Kasumi-1 (cell line): ENCODE measurements at places on chromosomes 4 and X.

DNA sequence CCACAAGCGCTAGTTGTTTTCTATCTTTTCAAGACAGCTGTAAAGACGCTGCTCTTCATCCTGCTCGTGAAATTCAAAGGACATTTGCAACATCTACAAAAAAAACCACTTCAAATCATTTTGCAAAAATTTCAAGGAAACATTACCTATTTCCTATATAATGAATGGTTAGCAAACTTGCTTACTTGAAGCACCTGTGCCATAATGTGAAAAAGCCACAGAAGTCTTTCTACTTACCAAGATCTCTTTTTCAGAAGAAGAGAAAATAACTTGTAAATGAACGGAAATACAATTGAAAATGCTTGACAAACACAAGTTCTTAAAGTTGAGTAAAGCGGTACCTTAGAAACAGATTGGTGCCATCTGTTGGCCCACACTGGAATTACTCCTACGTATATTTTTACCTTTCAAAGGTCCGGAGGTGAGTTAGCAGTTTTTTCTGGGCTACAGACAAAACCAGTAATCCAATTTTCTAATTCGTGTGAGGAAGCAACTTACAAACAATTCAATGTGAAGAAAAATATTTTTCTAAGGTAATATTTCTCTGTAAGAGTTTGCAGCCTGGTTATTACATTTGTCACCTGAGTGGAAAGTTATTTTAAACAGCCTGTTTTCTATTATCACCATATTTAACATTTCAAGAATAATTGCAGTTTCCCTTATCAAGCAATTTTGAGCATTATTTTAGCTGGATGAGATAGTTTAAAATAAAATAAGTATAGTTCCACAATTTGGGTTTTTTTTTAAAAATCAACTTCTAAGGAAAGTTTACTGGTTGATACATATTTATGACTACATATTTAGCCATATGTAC is at the start of gene TLR6:
TSS of gene TLR6 (minus strand) at position 294 of the 814 bp plus-strand sequence. CDS start 27,344 bp downstream, outside the sequence.
- DNase-seq = peak; percentile 72

GRCh38 chrX:39605183-39605582 is 492.6 kb downstream of the BCOR start:
- no peak for DNase-seq

- DNase-seq = peak; percentile 21
Measured at GRCh38 chrX:124401696-124402095, 55.3 kb downstream of the SH2D1A start.

- DNase-seq = no peak
Measured at GRCh38 chr4:155974996-155975395, 21.3 kb upstream of the CTSO start.

- DNase-seq = no peak
Measured at GRCh38 chrX:124860736-124861135, 458.9 kb upstream of the TEX13C start.

GRCh38 chrX:151396042-151396824 is 773 bp upstream of the VMA21 start:
- peak; percentile 10 for DNase-seq

DNA sequence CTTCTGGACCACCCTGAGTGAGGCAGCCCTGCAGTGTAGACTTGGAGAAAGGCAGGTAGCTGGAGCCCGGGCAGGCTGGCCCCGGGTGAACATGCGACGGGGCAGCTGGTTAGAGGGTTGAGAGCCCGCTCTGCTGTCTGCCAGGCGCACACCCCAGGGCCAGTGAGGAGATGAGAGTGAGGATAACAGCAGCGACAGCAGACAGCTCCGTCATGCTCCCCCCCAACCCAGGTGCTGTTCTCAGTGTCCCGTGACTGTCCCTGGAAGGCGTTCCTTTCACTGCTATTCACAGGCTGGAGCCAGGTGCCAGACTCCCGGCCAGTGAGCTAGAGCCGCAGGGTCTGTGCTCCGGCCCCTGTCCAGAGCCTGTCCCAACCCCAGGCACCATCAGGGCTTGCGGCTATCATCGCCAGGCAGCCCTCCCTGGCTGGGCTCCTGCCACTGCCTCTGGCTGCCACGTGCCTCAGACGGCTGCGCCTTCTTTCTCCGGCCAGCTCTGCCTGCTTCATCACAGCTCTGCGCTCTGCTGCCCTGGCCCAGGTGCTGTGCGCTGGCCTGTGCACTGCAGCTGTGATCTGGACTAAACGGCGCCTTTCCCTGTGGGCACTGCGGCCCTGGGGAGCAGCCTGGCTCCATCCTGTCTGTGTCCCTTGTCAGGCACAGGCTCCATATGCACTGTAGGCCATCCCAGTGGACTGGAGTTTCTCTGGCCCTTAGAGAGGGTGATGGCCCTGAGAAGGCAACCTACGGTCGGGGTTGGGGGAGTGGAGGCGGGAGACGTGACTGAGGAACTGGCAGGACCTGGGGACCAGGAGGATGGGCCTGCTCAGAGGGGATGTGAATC is 19.8 kb downstream of the NSG1 start:
- no peak for DNase-seq

- DNase-seq = no peak
Measured at GRCh38 chr4:4368809-4369580, 17.9 kb upstream of the NSG1 start.

DNA sequence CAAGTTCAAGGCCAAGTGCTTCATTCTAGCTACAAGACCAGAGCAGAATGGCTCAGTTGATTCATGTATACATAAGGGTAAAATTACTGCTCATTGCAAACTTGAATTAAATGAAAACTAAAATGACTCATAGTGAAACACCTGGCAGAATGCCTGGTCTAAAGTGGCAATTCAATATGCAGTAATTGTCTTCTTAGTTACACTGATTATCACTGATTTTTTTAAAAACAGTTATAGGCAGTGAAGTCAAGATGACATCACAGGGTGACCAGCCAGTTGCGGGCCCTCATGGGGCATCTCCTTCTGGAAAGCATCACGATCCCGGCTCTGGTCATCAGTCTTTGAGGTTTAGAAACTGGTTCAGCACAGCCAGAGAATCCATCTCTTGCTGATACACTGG is 154.2 kb downstream of the RAB28 start:
- DNase-seq = no peak

DNA sequence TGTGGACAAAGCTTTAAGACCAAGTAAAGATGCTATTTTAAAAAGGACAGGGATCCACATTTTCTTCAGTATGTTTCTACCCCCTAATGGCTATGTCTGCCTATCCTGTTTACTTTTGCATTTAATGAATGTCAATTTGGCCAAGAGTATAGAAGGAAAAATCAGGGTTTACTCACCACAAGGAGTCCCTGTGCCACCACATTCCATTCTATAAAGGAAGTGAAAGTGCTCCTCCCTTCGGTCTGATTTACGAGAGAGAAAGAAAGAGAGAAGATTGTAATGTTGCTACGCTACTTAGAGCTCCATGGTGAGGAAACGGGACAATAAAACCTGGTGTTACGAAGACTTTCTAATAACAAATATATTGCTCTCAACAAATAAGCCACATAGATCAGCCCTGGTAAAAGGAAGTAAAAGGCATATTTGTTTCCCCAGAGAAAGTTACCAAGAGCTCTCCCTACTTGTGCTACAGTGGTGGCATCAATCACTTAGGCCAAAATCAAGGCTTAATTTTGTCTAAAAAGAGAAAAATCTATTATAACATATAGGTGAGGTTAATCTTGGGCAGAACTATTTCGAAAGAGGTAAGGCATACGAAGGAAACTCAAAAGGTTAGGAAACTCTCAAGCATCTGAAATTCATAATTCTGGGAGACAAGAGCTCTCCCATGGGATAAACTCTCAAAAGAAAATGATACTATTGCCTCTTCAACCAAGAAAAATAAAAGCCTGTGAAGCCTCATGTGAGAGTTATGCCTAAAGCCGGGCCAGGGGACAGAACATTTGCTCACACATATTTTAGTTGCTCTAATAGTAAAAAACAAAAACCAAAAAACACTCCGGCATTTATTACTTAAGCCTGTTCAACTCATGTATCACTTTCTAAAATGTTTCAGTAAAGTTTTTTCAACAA is 29.5 kb downstream of the TAPT1 start:
- DNase-seq = no peak

GRCh38 chrX:105315248-105315647 is 94.8 kb upstream of the TEX13A start:
- no peak for DNase-seq

DNA sequence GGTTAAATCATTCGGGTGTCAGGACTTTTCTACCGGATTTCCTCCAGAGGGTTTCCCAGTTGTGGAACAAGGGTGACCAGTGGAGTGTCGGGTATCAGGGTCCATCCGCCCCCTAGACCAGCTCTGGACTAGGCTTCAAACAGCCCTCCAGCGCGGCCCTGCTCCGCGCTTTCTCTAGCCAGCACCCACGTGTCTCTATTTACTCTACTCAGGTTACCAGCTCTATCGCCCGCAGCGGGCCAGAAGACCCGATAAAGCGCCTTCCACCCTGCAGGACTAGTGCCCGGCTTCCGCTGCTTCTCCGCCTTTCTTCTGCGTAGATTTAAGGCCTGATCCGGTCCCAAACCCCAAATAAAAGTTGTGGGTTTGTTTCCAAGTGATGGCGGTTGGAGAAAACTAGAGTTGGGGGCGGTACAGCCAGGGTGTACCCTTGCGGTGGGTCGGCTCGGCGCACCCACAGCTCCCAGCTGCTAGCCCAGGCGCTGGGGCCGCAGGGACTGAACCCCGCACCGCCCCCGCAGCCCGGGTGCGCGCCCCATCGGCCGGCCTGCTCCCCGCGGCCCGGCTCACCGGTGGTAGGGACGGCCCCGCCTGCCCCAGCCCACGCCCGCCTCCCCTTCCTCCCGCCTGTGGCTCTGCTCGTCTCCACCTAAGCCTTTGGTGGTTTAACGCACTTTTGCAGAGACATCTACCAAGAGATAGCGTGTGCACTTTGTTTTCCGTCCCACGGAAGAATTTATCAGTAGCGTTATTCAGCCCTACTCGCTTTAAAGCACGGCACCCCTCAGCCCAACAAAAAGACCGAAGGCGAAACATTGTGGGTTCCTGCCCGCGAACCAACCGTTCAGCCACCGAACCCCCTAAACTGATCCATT is 2.1 kb downstream of the LEF1 start:
- DNase-seq = no peak

DNA sequence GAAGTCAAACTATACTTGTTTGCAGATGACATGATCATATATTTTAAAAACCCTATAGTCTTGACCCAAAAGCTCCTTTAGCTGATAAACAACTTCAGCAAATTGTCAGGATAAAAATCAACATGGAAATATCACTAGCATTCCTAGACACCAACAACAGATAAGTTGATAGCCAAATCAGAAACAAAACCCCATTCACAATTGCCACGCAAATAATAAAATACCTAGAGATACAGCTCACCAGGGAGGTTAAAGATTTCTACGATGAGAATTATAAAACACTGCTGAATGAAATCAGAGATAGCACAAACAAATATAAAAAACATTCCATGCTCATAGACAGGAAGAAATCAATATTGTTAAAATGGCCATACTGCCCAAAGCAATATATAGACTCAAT is 605.0 kb upstream of the GRIA3 start:
- DNase-seq = no peak

DNA sequence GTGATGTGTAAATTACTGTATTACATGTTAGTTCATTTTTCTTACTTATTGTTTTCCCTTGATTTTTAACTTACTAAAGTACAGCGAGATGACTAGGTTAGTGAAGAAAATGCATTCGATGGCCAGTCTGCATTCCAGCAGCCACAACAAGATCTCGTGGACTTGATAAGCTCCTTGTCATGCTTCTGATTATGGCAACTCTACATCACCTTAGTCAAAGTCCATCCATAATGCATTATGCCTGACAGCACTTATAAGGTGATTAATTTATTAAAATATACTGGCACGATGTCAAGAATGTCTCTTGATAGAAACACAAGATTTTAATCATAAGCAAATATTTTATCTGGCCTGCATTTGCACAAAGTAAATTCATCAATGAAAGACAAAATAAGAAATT is 109.9 kb upstream of the NAP1L5 start:
- DNase-seq = no peak

DNA sequence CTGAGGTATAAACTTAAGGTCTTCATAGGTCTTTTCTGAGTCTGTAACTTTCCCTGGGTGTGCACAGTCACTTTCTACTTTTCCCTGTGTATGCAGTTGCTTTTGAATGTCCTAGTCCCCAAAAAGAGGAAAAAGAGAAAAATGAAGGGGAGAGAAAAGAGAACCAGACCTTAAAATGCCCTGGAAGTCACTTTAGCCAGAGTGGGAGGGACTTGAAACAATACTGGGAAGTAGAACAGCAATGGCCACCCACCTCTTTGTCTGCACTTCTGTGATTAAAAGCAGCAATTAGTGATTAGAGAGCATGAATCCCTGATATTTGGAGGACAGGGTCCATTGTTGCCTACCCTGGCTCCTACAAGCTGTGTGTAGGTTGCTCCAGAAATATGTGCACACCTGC is 36.1 kb downstream of the ZCCHC13 start:
- DNase-seq = no peak

DNA sequence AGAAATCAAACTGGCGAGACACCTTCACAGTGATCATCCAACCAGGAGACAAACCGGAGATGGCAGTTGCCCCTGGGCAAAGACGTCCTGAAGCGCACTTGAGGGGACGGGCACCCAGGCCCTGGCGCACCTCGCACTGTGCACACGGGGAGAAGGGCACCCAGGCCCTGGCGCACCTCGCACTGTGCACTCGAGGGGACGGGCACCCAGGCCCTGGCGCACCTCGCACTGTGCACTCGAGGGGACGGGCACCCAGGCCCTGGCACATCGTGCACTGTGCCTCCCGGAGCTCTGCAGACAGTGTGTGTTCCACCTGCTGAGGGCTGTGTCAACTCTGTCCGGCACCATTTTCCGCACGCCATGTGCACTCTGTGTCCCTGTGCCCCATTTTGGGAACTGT is 34.6 kb upstream of the CPLX1 start:
- no peak for DNase-seq

- no peak for DNase-seq
Measured at GRCh38 chrX:20189171-20189570, 47.5 kb upstream of the EIF1AX start.

GRCh38 chr4:31715302-31715701 is 995.1 kb downstream of the PCDH7 start:
- no peak for DNase-seq

GRCh38 chrX:80014141-80014940 is at the start of gene TBX22:
TSS of gene TBX22 (plus strand) at chrX:80014753. CDS start at chrX:80022270, 7,517 bp downstream.
- no peak for DNase-seq

DNA sequence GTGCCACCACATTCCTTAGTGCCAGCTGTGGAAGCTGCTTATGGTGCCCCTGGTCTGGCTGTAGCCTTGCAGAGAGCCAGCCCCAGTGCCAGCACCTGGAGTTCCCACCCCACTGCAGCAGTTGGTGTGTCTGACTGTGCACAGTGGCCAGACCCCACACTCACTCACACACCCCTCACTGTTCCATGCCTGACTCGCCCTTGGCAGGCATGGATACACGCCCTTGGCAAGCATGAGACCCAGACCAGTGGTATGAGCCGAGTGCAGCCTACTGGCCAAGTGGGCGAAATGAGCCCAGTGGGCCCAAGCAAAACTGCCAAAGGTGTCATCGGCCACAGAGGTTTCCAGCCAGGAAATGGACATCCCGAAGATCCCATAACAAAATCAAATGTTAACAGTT is 27.4 kb downstream of the NAA11 start:
- no peak for DNase-seq
